A673 (cell line): ENCODE measurements at places on chromosomes 7 and 10. TPM values are rescaled to one million over a fixed set of nuclear protein-coding genes. Genes with fewer than 3 reads are reported as not detected.

DNA sequence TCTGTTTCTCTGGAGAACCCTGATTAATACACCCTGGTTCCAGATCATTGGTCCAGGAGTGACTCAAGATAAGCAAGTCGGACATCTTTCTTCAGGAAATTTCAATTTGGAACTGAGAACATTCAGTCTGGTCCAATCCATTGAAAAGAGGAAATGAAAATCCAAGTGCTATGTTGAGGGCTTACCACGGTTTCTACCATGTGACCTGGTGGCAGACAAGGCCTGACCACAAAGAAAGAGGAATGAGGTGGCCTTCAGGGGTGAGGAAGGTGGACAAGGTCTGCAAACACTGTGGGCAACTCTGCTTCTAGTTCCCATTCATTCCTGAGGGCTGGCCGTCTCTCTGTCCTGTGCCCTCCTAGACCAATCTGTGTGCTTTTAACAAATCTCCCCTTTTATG is 149.2 kb upstream of the GHITM start:
- no peak for DNase-seq

DNA sequence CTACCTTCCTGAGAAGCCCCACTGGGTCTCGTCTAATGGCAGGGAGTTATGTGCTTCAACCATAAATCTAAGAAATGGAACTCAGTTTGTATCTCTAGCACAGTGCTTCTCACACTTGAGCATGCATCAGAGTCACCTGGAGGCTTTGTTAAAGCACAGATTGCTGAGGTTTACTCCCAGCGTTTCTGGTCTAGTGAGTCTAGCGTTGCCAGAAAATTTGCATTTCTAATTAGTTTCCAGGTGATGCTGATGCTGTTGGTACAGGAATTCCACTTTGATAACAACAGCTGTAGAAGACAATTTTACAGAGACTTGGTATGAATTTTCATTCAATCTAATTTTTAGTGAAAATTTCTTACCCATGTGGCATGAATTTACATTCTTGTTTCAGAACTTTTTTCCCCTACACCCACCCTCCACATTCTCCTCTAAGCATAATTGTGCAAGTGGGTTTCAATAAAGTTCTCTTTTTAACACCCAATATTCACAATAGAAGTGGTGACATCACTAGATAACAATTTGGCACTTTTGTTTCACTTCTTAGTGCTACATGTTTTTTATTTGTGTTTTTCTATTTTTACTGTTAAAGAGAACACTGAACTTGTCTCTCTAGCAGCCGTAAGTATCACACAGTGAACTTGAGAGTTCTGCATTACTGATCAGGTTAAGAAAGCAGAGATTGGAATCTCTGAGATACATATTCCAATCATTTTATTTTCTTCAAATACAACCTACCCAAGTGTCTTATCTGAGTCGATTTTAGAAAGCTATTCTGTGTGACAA is 48.4 kb upstream of the BET1 start:
- no peak for DNase-seq

DNA sequence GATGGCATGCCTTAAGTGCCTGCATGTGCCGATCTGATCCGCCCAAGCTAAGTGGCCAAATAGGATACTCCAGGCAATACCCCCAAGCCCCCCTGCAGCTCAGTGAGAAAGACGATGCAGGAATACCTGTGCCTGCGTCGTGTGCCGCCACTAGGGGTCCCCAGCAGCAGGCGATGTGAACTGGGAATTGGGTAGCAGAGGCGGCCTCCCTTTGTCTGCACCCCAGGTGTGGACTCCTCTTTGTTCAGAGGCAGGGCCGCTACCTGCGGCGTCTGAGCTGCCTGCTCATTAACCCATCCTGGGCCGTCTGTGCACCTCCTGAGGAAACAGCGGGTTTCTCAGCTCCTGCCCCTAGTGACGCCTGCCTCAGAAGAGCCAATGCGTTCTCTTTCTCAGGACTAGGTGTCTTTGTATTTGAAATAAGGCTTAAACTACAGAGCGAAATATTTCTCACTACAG is 4.8 kb upstream of the CHN2 start:
- DNase-seq, result peak; percentile 89

DNA sequence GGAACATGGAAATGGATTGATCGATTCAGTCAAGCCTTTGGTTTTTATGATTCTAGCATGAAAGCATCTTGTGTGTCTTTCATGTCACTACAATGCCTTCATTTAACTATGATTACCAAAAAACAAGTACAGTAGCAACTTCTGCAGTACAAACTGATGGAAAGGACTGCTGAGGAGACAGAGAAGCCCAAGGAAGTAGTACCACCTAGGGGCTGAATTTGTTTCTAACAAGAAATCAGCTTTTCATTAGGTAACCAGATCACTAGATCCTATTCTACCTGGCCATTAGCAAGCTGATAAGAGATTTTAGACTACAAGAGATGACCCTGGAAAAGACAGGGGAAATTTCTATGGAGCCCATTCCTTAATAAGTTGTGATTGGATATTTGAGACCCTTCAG is 3.2 kb upstream of the IFIT1 start:
- peak; percentile 35 for DNase-seq

- DNase-seq, result no peak
Observed at GRCh38 chr7:30988351-30989005, 24.7 kb downstream of the GHRHR start.

DNA sequence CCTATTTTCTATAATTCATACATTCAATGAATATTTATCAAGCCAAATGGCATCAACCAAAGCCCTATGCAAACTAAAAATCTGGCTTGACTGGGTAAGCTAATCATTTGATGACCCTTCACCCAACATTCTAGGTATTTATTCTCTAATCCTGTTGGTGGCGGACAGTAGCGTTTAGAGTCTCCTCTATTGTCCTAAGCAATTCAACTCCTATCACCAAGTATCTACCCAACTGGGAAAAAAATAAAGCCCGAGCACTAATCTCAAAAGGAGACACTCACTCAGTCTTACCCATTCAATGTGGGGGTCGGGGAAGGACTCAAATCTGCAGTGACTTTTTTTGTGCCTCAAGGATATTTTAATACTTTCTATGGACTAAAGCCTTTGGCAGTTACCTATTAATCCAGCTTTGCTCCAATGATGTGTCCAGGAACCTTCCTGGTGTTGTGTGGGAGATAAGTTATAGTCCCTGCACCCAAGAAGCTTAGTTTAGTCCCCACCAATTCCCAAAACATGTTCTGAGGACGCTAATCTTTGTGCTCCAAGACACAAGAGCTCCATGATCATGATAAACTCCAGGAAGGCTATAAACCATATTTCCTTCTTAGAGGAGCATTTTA is 30.6 kb downstream of the DNMBP start:
- peak; percentile 34 for DNase-seq

- no peak for DNase-seq
Observed at GRCh38 chr7:27156916-27157701, 634 bp upstream of the HOXA7 start.

DNA sequence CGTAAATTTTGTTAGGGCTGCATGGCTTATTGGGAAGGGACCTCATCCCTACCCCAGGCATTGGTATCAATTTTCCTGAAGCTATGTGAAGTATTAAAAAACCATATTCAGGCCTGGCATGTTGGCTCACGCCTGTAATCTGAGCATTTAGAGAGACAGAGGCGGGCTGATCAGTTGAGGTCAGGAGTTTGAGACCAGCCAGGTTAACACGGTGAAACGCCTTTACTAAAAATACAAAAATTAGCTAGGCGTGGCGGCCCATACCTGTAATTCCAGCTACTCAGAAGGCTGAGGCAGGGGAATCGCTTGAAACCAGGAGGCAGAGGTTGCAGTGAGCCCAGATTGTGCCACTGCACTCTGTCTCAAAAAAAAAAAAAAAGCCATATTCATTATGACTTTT is 7.1 kb downstream of the TASOR2 start:
- DNase-seq, result no peak

DNA sequence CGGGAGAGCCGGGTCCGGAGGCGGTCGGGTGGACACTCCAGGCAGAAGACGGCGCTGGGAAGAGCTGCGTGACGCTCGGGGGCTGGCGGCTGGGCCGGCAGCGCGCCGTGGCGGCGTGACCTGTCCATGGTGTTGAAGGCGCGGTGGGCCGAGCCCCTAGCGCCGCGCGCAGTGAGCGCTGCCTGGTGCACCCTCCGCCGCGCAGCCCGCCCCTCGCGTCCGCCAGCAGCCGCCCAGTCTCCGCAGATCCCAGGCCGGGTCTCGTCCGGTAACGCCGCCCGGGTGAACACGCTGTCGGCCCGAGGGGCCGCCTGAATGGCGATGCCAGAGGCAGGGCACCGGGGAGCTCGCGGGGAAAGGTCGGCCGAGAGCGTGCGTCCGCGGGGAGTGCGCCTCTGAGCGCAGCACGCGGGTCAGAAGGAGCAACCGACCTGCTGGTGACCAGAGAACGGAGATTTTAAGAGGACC is 657 bp upstream of the TMEM178B start:
- peak; percentile 35 for DNase-seq

DNA sequence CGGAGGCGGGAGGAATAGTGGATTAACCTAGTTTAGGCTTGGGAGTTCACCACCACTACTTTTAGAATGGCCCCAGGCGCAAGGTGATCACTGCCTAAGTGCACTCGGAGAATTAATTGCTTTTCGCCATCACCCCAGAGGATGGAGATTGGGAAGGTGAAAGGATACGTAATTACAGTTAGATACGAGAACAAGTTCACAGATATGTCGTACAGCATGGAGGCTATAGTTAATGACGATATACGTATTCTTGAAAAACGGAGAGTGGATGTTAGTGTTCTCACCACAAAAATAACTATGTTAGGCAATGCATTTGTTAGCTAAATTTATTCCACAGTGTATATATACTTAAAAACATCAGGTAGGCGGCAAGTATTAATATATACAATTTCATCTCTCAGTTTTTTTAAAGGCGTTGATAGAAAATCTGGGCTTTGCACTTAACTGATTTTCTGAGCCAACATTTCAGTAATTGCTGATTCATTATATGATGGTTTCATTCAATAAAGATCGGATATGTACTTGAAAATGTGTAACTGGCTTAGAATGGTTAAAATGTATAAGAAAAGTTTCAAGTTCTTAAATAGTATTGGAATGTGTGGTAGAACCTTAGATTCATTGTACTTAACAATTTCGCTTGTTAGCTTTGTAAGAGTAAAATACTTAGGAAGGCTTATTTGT is 683 bp downstream of the CDC123 start:
- DNase-seq, result no peak

DNA sequence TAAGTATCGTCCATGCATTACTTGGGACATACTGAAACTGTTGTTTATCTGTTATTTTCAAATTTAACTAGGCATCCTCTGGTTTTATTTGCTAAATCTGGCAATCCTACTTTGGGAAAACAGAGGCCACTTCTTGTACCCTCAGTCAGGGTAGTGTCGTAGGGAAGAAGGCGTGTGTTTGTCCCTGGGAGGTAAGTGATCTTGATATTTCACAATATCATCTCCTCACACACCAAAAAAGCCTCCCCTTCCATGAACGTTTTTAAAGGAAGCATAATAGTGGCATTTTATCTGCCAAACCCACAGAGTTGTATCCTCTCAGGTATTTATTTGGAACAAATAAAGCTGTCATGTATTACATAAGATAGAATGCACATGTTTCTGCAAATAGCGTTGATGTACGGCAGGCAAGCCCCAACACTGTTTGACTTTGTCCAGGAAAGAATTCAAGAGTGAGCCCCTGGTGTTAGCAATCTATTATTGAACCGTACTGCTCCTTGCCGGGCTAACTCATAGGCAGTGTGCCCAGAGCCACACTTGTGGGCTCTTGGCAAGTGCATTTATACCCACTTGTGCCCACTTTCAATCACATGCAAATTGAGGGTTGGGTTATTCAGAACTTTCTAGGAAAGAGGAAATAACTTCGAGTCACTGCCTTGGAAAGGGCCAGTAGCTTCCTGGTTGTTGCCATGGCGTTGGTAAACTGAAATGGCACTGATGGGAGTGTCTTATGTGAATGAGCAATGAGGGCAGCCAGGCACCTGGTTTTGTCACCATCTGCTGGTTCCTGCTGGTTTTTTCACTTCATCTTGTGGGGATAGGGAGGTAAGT is 266.0 kb downstream of the USP6NL start:
- DNase-seq, result peak; percentile 9

DNA sequence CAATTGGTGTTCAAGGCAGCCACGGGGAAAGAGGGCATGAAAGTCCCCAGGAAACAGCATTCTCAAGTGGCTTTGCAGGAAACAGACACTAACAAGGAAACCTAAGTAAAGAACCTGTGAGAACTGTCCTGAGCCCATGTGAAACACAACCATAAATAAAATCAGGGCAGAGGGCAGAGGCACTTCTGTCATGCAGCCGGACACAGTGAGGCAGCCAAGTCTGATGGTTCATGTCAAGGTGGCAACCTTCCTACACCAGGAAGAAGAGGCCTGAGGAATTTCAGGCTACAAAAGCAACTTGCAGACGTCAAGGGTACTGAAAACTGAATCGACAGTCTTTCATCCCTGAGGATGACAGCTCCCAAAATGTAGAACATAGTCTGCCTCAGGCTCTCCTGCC is 458.2 kb upstream of the NPVF start:
- no peak for DNase-seq

- DNase-seq, result no peak
Observed at GRCh38 chr7:104791080-104791479, 222.9 kb upstream of the KMT2E start.

GRCh38 chr10:44471410-44471809 is 86.5 kb upstream of the CXCL12 start:
- DNase-seq, result no peak

GRCh38 chr10:58796242-58796641 is 283.6 kb downstream of the BICC1 start:
- no peak for DNase-seq

- DNase-seq, result no peak
Observed at GRCh38 chr10:119352042-119352441, 144.7 kb downstream of the GRK5 start.

DNA sequence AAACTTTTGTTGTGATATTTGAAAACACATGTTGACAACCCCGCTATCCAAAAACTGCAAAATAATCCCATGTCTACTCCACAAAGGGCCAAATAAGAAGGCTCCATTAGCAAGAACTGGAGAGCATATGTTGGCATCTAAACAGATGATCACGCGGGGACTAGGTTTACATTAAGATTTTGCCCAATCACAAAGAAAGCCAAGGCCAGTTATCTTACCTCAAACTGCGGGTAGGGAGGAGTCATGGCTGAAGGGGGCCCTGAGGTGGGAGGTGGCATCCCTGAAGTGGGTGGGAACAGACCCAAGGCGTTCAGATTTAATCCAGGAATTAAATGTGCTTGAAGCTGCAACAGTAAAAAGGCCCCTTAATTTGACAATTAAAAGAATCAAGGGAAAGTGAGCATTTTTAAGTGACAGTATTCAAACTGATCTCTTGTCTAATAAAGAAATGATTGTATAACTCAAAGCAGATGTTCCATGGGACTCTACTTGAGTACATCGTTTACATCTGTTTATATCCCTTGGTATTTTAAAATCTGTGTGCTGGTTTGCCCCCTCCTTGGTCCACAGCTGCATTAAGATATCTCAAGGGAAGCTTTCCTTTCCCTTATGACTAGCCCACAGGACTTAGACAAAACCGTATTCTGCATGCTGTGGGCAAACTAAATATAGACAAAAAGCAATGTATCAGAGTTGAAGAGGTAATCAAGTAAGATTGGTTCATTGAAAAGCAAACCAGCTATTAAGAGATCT is 42.9 kb downstream of the MALSU1 start:
- DNase-seq, result peak; percentile 62

TUBAL3 gene
- total RNA-seq, result 0.19 TPM in 1 of 2 replicates, not detected in the other

FRAT2 gene
- total RNA-seq, result 4.7 and 6.1 TPM in 2 replicates

PTPN20 gene
- total RNA-seq, result not detected in 2 replicates

SPAM1 gene
- not detected in 2 replicates for total RNA-seq

ANKRD30A gene
- not detected in 2 replicates for total RNA-seq

SAP25 gene
- 1.7 and 2.8 TPM in 2 replicates for total RNA-seq

NXPH1 gene
- not detected in 2 replicates for total RNA-seq

CYP26C1 gene
- total RNA-seq, result 0.13 and 0.20 TPM in 2 replicates

SLC16A12 gene
- 0.54 and 0.74 TPM in 2 replicates for total RNA-seq

HDAC9 gene
- total RNA-seq, result 28.3 and 31.9 TPM in 2 replicates

ZNF783 gene
- 10.8 and 11.3 TPM in 2 replicates for total RNA-seq

PNLIPRP2 gene
- not detected in 2 replicates for total RNA-seq

LRRTM3 gene
- not detected in 2 replicates for total RNA-seq

MGAM2 gene
- total RNA-seq, result not detected in 2 replicates
